ENCODE measurements at places on chromosomes 12 and 14.

GRCh38 chr14:35016568-35016967, 29.5 kb upstream of the FAM177A1 start:
- no peak for DNase-seq

GRCh38 chr12:32043928-32044549, 62.6 kb upstream of the BICD1 start:
- DNase-seq = no peak

- DNase-seq = no peak
Observed at GRCh38 chr12:88893801-88894200, 313.5 kb upstream of the KITLG start.

GRCh38 chr14:51546603-51547258, 105.0 kb upstream of the FRMD6 start:
- no peak for DNase-seq

DNA sequence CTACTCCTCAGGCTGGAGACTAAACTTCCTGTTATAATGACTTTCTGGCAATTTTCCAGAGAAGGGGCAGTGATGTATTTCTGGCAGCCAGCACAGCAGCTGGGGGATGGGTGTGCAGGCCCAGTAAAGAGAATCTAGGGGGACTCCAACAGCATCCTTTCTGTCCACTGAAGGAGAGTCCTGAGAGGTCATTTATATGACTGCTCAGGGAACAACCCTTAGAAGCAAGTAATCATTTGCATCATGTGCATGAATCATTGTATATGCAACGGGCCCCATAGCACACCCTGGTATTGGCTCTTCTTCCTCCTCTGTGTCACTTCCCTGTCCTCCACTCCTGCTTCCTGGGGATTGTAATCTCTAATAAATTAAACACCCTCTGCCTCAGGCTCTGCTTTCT, 493.8 kb downstream of the RPS29 start:
- no peak for DNase-seq

GRCh38 chr12:129966146-129966995, 62.5 kb upstream of the TMEM132D start:
- no peak for DNase-seq

GRCh38 chr14:30223385-30223785, 295.7 kb upstream of the PRKD1 start:
- DNase-seq = no peak

DNA sequence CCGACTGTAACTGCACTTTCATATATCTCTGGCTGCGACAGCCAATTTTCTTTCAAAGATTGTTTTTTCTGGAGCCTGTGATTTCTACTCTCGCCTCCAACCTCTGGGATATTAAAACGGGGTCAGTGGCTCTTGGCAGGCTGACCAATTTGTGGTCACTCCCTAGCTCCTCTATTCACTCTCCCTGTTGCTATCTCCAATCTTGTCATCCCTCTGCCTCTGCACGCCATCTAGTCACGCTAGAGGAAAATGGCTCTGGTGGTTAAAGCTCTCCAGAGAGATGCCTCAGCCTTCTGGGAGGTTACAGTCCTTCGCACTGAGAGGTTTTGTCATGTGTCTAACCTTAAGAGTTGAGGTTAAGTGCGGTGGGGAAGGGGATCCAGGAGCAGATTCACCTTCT, 59.8 kb upstream of the CISTR start:
- DNase-seq = no peak

DNA sequence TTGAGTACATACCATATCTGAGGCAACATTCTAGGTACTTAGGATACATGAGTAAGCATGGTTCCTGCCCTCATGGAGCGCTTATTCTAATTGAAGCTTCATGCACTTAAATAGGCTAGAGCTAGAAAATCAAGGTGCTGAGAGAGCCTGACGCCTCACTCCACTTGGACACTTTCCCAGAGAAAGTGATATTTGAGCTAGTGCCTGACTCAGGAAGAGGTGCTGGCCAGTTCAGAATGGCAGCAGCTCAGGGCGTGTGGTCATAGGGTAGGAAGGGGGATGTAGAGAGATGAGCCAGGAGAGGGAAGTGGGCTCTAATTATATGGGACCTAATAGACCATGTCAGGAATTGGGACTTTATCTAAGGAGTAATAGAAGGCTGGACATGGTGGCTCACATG, 33.3 kb downstream of the TULP3 start:
- DNase-seq = no peak

GRCh38 chr12:57836442-57837375, 9.8 kb downstream of the CTDSP2 start:
- no peak for DNase-seq

DNA sequence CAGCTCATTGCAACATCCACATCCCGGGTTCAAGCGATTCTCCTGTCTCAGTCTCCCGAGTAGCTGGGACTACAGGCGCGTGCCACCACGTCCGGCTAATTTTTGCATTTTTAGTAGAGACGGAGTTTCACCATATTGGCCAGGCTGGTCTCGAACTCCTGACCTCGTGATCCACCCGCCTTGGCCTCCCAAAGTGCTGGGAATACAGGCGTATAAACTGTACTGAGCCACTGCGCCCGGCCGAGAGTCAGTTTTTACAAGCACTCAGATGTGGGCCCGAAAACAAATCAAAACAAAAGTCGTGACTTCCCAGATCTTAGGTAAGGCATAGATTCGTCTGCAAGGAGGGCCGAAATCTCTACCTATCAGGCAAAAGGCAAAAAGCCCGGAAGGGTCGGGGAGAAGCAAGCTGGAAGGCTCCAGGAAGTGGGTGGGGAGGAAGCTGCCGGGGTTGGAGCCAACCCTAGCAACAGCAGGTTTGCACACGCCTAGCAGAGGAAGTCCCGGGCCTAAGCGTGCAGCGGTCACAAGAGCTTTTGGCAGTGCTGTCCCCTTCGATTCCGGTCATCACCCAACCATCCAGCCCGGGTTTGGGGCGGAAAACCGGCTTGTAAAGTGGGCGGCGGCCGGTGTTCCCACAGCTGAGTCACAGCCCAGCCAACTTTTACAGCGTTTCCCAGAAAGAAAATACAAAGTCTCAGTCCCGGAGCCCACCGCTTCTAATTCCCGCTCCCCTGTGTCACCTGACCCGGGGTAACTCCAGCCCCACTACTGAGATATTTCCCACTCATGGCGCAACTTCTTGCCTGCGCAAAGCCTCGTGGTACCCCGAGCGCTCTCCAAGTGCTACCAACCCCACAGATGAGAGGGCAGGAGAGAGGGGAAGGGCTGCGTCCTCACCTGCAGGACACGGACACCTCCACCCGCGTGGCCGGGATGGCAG, 583 bp downstream of the CPNE8 start:
- DNase-seq = peak; percentile 64

GRCh38 chr14:104926619-104927431, 2.1 kb downstream of the PLD4 start:
- DNase-seq = peak; percentile 77

- no peak for DNase-seq
Observed at GRCh38 chr12:132606466-132606865, 3.9 kb downstream of the LRCOL1 start.

DNA sequence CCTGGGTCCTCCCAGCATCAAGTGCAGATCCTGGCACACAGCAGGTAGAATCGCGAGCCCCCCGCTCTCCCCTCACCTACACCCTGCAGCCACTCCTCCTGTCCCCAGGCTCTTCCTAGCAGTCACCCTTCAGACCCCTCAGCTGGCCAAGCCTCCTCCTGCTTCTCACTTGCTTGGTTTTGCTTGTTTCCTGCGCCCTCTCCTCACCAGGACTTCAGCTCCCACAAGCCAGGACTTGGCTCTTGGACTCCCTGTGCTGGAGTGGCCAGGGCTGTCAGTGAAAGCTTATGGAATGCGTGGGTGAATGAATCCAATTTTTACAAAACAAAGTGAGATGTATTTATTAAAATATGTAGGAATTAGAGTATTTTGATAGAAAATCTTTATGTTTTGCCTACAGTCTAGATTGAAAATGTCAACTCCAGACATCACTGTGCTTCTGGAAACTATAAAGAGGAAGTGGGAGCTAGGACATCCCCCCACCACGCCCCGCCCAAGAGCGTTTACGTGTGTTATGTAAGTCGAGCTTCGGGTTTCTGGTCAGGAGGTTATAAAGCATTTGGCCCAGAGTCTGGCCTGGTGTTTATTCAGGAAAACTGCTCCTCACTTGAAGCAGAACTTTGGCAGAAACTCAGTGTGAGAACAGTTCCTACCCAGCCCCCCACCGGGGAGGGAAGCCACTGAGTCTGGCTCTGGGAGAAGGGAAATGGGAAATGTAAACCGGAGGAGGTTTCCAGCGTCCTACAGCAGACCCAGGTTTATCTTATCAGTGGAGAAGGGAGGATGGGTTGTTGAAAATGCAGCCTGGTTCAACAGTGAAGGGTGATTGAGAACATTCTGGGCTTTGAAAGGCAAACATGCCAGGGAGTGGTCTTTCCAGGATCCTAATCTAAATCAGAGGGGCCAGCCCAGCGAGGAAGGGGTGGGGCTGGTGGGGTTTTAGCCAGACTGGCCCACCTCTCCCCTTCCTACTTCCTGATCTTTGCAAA, 8.8 kb downstream of the ALDH2 start:
- peak; percentile 73 for DNase-seq

DNA sequence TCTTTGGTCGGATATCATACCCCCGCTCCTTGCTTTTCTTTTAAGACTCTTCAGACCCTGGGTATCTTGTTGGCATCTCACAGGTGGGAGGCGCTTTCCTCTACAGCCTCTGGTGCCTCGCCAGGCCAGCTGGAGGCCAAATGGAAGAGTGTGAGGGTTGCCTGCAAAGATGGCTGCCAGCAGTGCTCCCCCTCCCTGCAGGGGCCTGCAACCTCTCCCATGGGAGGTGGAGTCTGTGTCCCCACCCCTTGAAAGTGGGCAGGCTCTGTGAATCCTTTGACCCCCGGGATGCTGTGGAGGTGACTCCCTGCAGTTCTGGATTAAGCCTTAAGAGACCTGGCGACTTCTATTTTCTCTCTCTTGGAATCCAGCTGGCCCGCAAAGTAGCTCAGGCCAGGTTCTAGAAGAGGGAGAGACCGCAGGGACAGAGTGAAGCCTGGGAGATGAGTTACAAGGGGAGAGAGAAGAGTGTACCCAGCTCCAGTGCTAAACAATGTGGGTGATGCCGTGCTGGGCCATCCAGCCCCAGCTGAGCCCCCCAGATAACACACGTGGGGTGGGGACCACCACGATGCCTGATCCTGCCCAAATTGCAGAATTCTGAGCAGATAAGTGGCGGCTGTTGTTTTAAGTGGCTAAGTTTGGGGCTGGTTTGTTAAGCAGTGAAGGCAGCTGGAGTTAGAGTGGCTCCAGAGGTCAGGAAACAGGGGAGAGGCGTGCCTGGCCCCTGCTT, 37.9 kb upstream of the NCOR2 start:
- no peak for DNase-seq

GRCh38 chr12:55820679-55821078, 2.8 kb downstream of the ORMDL2 start:
- no peak for DNase-seq

DNA sequence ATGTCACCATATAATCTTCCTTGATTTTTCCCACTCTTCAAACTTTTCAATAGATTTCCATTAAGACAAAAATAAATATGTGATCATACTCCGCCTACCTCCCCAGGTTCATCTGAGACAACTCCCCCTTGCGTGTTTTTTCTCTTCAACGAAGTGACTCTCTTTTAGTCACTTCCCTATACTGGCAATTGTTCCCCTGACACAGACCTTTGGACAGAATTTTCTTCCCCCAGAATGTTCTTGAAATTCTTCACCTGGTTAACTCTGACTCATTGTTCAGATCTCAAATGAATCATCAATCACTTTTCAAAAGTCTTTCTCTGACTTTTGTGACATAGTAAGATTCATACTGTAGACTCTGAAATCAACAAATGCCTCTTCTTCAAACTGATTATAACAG, 727.3 kb upstream of the LMO3 start:
- no peak for DNase-seq

DNA sequence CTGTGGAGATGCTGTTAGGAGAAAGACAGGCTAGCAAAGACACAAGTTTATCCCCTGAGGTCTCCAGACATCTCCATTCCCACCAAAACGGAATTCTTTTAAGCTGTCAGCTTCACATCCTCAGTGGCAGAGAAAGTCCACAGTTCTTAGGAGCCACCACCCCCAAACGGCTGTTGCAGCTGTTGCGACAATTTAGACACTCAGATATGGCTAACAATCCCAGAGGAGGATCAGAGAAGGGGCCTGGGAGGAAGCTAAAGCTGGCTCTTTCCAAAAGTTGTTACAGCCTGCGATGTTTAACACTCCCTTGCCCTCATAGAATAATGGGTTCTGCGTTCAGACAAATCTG, 1.9 kb upstream of the ATP5MC2 start:
- DNase-seq = no peak

DNA sequence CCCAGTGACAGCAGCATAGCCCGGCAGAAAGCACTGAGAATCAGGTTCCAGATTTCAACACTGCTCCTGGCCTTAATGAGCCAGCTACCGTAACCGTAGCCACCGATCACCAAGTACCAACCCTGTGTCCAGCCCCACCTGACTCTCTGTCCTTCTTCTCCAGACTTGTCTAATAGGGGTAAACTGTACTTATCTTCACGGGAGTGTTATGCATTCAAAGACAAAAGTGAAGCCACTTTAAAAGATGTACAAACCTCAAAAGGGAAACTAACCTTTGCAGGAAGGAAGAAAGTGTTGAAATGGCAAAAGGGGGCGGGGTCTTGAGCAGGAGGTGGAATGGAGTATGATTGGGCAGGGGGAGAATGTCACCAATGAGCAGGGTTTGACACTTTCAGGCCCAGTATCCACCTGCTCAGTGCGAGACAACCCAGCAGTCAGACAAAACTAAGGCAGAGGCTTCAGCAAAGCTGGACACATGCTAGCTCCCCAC, 226.1 kb downstream of the CHST11 start:
- DNase-seq = peak; percentile 59

- DNase-seq = no peak
Observed at GRCh38 chr12:78559886-78560285, 304.7 kb upstream of the SYT1 start.

DNA sequence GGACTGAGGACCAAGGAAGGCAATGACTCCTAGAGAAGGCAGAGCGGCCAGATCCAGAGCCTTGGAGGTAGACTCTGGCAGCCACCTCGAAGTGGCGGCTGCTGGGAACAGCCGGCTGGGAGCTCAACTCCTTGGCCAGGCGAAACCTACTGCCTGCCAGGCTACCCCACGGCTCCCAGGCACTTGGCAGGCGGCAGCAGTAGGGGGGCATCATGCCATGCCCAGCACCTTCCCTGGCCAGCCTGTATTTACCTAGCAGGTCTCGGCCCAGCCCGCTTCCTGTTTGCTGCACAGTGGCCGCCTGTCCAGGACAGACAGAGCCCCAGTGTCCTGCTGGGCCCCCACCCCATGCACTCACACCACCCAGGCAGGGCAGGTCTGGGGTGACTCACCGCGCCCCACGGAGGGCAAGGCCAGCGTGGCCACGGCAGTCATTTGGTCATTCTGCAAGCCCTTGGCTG, 10.2 kb downstream of the TRPV4 start:
- no peak for DNase-seq

DNA sequence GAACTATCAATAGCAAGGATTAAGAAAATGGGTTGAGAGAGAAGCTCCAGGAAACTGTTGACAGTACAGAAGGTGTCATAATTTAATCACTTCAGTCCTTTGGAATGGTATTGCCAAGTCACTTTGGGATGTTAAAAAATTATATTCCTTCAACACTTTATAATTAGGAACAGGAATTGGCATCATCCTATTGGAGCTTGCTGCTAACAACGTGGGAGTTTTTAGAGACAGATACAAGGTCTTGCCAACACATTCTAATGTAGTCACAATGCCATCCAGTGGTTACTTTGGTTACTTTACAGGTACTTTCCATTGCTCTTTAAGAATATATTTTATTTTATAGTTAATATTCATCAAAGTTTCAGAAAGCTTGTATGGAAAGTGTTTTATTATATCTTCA, 310.1 kb downstream of the SYT1 start:
- DNase-seq = no peak

- DNase-seq = no peak
Observed at GRCh38 chr14:83101846-83102245, 1568.2 kb upstream of the SEL1L start.

Data from stimulated activated naive B cell treated with anti-CD40 and anti-IgM and Interleukin-4, amounts not matched to agents 10 μg/mL and 1 μg/mL and 100 μg/mL, for 72 hours (primary cell).